ENCODE measurements at places on chromosomes 16 and 17. TPM values are rescaled to one million over a fixed set of nuclear protein-coding genes. Genes with fewer than 3 reads are reported as not detected.

SRCIN1 gene
- total RNA-seq, result 1.1 TPM

TBC1D16 gene
- 21.0 TPM for total RNA-seq

SYT17 gene
- 18.7 TPM for total RNA-seq

TMEM114 gene
- total RNA-seq, result not detected

ARHGAP23 gene
- 30.1 TPM for total RNA-seq

FADS6 gene
- total RNA-seq, result not detected

NEK8 gene
- 17.8 TPM for total RNA-seq

- H3K27ac ChIP-seq, result no peak overlapping the region
- no peaks in the 10 kb centered on the region for H3K36me3 ChIP-seq
- H3K27me3 ChIP-seq, result no peaks in the 10 kb centered on the region
- H3K4me3 ChIP-seq, result no peak overlapping the region
- H3K4me1 ChIP-seq, result no peaks in the 10 kb centered on the region
- DNase-seq, result peak; percentile 54
Observed at GRCh38 chr17:42087736-42088705, 10.3 kb downstream of the ZNF385C start.

DNA sequence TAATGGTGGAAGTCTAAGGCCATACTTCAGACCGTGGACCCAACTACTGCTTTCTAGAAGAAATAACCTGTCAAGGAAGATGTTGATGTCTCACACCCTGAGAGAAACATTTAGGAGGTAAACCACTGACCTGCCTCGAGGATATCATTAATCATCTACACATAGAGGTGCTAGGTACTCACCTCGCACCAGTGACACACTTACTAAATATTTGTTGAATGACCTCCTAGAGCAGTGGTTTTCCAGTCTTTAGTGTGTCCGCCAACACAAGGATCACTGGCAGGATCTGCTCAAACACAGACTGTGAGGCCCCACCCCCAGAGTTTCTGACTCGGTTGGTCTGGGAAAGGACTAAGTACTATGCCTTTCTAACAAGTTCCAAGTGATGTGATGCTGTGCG lies 197.4 kb upstream of the CACNG5 start:
- H3K4me3 ChIP-seq, result no peak overlapping the region
- peaks cover 15% of the 10 kb centered on the region for H3K36me3 ChIP-seq
- no peak for DNase-seq

- peaks cover 6% of the 10 kb centered on the region for H3K36me3 ChIP-seq
- no peak overlapping the region for H3K4me3 ChIP-seq
- no peaks in the 10 kb centered on the region for H3K27me3 ChIP-seq
- H3K27ac ChIP-seq, result no peak overlapping the region
- H3K4me1 ChIP-seq, result peaks cover 28% of the 10 kb centered on the region
Observed at GRCh38 chr17:1173432-1174262, 6.1 kb downstream of the ABR start.

GRCh38 chr16:49014277-49015224 lies 267.1 kb downstream of the CBLN1 start:
- no peak overlapping the region for H3K27ac ChIP-seq
- no peaks in the 10 kb centered on the region for H3K27me3 ChIP-seq
- no peak for DNase-seq
- H3K36me3 ChIP-seq, result no peaks in the 10 kb centered on the region
- no peak overlapping the region for H3K4me3 ChIP-seq

GRCh38 chr17:27442702-27443101 lies 13.5 kb upstream of the KSR1 start:
- no peak overlapping the region for H3K4me3 ChIP-seq
- peaks cover 4% of the 10 kb centered on the region for H3K4me1 ChIP-seq
- H3K27me3 ChIP-seq, result no peaks in the 10 kb centered on the region
- no peaks in the 10 kb centered on the region for H3K36me3 ChIP-seq

DNA sequence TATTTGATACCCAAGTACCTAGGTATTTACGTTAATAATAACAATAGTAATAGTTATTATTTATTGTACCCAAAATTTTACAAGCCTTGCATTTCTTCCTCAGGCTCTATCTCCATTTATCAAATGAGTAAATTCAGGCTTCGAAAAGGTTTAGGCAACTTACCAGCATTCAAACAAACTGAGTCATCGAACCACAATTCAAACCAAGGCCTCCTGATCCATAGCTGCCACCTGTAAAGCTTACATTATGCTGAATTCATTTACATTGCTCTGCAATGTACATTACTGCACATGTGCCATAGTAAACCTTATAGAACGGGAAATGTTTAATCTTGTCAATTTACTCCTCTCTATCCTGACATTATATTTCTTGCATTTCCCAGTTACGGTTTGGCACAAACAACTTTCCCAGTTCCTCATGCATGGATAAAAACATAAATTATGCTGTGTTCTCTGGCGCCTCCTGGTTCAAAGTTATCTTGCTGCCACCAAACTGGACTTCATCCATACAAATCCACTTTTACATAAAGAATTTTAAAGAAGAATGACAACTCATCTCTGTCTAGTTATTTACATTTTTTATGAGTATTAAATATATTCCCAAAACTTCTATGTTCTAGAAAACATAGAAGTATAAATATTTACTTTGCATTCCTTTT lies 360.6 kb upstream of the SOX9 start:
- H3K4me3 ChIP-seq, result no peak overlapping the region
- H3K27me3 ChIP-seq, result no peaks in the 10 kb centered on the region
- H3K27ac ChIP-seq, result no peak overlapping the region

DNA sequence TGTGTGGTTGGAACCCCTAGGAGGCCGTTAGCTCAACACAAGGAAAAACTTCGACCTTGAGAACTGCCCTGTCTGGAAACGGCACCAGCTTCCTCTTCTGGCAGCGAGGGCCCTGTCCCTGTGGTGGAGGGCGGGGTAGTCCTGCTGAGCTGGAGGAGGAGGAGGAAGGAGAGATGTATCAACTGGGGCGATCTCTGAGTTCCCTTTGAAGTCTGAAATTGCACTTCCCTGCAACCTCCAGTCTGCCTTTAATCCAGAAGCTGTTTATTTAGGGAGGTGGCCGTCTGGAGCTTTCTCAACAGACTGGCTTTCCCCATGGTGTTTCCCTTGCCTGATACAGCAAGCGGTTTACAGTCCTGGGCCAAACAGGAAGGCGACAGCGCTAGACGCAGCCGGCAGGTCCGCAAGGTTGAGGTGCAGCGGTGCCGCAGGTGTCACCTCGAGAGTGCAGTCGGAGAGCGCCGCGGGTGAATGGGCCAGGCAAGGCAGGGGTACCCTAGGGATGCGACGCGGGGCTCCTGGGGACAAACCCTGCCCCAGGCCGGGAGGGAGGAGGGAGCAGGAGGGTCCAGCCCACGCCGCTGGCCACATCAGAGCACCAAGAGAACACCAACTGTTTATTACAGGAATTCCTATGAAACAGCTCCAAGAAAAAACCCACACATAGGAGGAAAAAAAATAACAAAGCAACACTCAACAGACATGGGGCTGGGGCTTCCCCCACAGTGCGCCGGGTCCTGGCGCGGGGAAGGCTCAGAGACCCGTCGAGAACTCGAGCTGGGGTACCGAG lies 11.4 kb upstream of the MRPS23 start:
- DNase-seq, result peak; percentile 84
- H3K4me1 ChIP-seq, result peaks cover 54% of the 10 kb centered on the region
- H3K36me3 ChIP-seq, result peaks cover 13% of the 10 kb centered on the region
- H3K27ac ChIP-seq, result peak overlapping the region; percentile 93
- peak overlapping the region; percentile 46 for H3K4me3 ChIP-seq

DNA sequence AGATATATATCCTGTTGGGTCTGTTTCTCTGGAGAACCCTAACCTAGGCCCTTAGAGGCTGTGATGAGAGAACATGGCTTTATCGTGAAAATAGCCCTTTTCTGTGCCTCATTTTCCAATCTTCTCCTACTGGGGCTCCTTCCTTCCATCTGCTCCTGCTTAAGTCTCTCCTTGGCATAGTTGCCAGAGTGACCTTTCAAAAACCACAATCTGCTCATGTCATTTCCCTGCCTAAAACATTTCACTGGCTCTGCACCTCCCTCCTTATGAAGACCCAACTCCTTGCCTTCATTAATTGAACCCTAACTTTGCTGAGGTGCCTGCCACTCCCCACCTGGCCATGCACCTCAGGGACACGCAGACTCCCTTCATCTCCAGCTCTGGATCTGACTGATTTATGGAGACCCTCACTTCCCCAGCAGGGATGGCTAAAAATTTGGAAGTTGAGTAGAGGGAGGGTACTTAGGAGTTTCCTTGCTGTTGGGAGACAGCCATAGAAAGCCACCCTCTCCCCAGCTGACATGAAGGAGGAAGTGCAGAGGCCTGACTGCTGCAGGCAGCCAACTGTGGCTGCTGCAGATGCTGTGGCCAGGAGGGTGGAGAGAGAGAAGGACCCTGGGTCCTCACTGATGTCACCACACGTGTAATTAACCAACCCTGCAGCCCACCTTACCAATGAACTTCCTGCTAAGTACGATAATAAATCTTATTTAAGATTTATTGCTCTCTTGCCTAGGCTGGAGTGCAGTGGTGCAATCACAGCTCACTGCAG lies 6.3 kb upstream of the GGA2 start:
- H3K27ac ChIP-seq, result no peak overlapping the region
- H3K4me1 ChIP-seq, result no peaks in the 10 kb centered on the region
- DNase-seq, result no peak
- peaks cover 34% of the 10 kb centered on the region for H3K36me3 ChIP-seq
- no peaks in the 10 kb centered on the region for H3K27me3 ChIP-seq

DNA sequence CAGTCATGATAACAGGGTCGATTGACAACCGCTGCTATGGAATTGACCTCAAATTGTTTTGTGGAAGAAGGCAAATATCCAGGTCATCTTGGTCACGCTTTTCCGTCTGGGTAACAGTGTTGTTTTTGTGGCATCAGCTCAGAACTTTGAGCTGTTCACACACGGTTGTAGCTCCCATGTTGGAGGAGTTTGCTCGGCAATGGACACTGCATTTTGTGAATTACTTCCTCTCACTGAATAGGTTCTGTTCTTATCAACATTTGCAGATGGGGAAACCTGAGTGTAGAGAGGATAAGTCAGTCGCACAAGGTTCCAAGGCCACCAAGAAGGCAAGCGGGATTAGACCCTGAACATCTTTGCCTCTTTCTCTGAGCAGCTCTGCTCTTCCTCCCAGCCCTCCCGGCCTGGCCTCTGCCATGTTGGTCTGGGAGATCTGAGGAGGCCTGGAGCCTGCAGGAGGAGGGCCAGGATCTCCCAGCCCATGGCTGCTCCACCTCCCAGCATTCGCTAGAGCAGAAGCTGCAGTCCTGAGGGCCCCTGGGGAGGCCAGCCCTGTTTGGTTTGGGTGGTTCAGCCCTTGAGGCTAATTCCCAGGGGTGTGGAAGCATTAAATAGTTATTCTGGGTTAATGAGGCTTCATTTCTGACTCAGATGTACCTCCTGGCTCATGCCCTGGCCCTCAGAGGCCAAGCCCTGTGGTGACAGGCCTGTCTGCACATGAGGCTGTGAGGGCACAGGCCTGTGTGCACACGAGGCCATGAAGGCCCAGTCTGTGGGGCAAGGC lies 154.1 kb upstream of the PLCG2 start:
- H3K27ac ChIP-seq, result peak overlapping the region; percentile 53
- no peaks in the 10 kb centered on the region for H3K27me3 ChIP-seq
- peaks cover 36% of the 10 kb centered on the region for H3K4me1 ChIP-seq
- H3K4me3 ChIP-seq, result no peak overlapping the region

DNA sequence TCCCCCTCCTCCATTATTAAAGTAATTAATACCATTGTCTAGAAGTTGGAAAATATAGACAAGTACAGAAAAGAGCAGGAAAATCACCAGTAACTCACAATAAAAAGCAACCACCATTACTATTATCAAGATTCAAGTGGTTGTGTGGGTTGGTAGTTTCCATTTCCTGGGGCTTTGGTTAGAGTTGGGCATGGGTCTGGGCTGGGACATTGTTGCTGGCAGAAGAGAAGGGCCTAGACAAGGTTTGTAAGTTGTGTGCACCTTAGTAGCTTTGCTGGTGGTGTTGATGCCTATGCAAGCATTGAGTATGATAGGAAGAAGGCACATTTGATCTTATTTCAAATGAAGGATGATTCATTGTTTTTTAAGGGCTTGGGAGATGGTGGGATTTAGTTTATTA lies 25.4 kb upstream of the NFATC3 start:
- peaks cover 64% of the 10 kb centered on the region for H3K36me3 ChIP-seq
- no peak overlapping the region for H3K27ac ChIP-seq
- H3K4me3 ChIP-seq, result no peak overlapping the region
- DNase-seq, result no peak
- no peaks in the 10 kb centered on the region for H3K27me3 ChIP-seq
- peaks cover 10% of the 10 kb centered on the region for H3K4me1 ChIP-seq

- no peak overlapping the region for H3K4me3 ChIP-seq
- peak; percentile 23 for DNase-seq
- H3K27ac ChIP-seq, result no peak overlapping the region
- no peaks in the 10 kb centered on the region for H3K36me3 ChIP-seq
Observed at GRCh38 chr16:74607962-74608356, 1.0 kb upstream of the GLG1 start.

DNA sequence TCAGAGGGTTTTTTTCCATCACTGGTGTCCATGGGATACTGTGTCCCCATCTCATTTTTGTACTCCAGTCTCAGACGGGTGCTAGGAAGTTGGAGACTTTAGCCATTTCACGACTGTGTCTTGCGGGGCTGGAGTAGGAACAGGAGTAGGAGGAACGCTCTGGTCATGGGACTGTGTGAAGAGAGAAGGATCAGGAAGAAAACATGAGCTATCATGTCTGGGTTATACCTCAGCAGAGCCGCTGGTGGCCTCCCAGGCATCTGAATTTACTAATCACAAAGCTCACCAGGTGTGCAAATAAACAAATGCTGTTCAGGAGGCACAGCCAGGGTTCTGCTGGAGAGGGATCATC lies 225.4 kb downstream of the SEC14L1 start:
- no peak for DNase-seq
- H3K36me3 ChIP-seq, result no peaks in the 10 kb centered on the region
- H3K27ac ChIP-seq, result peak overlapping the region; percentile 80
- H3K4me3 ChIP-seq, result no peak overlapping the region
- H3K4me1 ChIP-seq, result peaks cover 74% of the 10 kb centered on the region

- no peaks in the 10 kb centered on the region for H3K36me3 ChIP-seq
- no peak overlapping the region for H3K4me3 ChIP-seq
- no peak for DNase-seq
- no peak overlapping the region for H3K27ac ChIP-seq
Observed at GRCh38 chr16:57348327-57348726, 10.3 kb upstream of the CCL22 start.

GRCh38 chr17:82338858-82339633 lies 5.5 kb upstream of the SECTM1 start:
- no peaks in the 10 kb centered on the region for H3K36me3 ChIP-seq
- H3K4me3 ChIP-seq, result peak overlapping the region; percentile 30
- H3K4me1 ChIP-seq, result peaks cover 42% of the 10 kb centered on the region
- peak; percentile 83 for DNase-seq

GRCh38 chr17:73320601-73321264 lies 8.9 kb upstream of the CDC42EP4 start:
- H3K27me3 ChIP-seq, result no peaks in the 10 kb centered on the region
- H3K4me1 ChIP-seq, result peaks cover 24% of the 10 kb centered on the region
- no peak overlapping the region for H3K27ac ChIP-seq
- no peak overlapping the region for H3K4me3 ChIP-seq

DNA sequence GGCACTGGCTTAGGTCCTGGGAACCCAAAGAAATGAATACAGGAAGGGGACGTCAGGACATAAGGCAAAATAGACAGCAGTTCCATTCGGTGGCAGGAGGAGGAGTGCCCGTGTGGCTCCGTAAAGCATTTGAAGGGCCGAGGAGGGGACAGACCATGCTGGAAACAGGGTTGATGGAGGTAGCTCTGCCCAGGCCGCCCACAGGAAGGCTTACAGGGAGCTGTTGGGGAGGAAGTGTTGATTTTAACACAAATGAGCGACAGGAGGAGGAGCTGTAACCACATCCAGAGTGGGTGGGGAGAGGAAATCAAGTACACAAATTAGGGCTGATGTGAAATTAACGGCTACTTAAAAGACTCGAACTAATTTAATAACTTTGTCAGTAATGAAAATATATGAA lies 54.6 kb downstream of the RBFOX3 start:
- no peak for DNase-seq
- peaks cover 33% of the 10 kb centered on the region for H3K27me3 ChIP-seq
- H3K36me3 ChIP-seq, result no peaks in the 10 kb centered on the region
- no peak overlapping the region for H3K27ac ChIP-seq
- no peaks in the 10 kb centered on the region for H3K4me1 ChIP-seq

All from stomach (tissue), 19 donors.